ENCODE measurements at places on chromosomes 4 and X. TPM values are rescaled to one million over a fixed set of nuclear protein-coding genes. Genes with fewer than 3 reads are reported as not detected.

Gene TLR6
- total RNA-seq = 1.3 TPM

Gene RGN
- 5.2 TPM for total RNA-seq

Gene SPANXA1
- not detected for total RNA-seq

Gene DUSP21
- total RNA-seq = not detected

Gene STAP1
- not detected for total RNA-seq

Data from smooth muscle cell of trachea (primary cell).